NCI-H2171 (cell line): ENCODE measurements at places on chromosomes 1 and 21.

GRCh38 chr1:236568285-236568894, 35.9 kb downstream of the HEATR1 start:
- no peak for DNase-seq

- no peak for DNase-seq
Observed at GRCh38 chr1:24351247-24351646, 32.1 kb downstream of the GRHL3 start.

- DNase-seq = no peak
Observed at GRCh38 chr1:69195136-69195535, 372.6 kb upstream of the LRRC7 start.

DNA sequence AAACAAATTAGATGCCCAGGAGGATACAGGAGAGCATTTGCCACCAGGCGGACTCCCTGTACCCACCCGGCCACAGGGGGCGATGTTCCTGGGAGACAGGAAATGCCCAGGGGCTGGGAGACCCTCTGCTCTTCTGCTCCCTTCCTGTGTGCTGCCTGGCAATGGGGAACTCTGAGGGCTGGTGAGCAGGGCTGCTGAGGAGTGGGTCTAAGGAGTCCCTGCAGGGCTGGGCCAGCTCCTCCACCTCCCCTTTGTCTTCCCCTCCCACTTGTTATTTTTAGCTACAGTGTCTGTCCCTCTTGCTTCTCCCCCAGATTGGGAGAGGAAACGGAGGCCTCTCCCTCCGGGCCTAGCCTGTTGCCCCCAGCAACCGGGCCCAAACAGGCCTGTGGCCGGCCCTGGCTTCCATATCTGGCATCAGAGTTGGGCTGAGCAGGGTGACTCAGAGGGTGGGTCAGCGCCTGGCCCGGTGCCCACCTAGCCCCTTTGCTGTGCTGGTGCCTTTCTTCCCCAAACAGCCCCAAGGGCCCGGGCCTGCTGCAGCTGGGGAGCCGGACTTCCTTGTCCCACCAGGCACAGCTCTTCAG, 11.6 kb downstream of the LMNA start:
- DNase-seq = no peak

DNA sequence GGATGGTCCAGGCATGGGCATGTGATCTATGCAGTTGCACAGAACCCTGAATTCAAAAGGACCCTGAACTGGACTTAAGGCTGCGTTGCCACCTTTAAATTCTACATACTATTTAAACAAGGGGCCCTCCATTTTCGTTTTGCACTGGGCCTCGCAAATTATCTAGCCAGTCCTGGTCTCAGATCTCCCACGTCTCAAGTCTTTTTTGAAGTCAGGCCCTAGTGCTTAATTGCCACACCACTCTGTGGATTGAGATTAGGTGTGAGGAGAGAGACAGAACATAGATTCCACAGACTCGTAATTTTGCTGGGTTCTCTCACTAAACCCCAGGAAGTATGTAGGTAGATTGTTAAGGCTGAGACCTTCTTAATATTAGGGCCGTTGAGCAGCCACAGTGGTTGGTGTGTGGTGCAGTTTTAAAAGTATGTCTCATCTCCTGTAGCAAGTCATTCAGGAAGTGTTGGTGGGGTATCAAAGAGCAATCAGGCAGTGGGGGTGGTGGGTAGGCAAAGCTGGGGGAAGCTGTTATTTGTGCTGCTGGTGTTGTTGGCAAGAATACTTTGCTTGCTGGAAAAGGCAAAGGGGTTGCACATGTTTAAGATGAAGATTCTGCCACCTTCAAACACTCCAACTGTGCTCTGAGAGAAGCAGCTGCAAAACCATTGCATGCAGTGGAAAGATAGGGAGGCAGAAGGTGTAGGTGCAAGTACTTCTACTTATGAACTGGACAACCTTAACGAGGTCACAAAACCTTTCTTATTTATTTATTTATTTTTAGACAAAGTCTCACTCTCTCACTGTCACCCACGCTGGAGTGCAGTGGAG, 11.2 kb downstream of the CD84 start:
- no peak for DNase-seq

GRCh38 chr21:31714741-31715365, 17.1 kb downstream of the SCAF4 start:
- no peak for DNase-seq

- peak; percentile 13 for DNase-seq
Observed at GRCh38 chr1:6185635-6186382, 5.7 kb upstream of the CHD5 start.

GRCh38 chr21:30256100-30256499, 26.6 kb downstream of the KRTAP24-1 start:
- DNase-seq = no peak

DNA sequence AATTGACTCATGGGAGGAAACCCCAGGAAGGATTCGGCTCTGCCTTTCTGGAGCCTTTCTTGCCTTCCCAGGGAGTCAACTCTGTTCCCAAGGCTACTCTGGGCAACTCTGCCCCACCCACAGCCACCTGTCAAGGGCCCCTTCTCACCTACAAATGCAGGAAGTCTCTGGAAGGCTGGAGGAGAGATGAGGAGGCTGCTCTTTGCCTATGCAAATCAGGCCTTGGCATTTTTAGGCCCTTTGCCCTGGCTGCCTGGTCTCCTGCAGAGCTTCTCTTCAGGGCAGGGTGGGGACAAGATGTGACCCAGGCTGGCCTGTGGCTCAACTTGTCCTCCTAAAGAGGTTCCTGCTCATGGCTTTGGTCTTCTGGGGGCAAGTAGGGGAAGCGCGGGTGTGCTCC, 5.4 kb downstream of the SLC6A9 start:
- DNase-seq = peak; percentile 30

DNA sequence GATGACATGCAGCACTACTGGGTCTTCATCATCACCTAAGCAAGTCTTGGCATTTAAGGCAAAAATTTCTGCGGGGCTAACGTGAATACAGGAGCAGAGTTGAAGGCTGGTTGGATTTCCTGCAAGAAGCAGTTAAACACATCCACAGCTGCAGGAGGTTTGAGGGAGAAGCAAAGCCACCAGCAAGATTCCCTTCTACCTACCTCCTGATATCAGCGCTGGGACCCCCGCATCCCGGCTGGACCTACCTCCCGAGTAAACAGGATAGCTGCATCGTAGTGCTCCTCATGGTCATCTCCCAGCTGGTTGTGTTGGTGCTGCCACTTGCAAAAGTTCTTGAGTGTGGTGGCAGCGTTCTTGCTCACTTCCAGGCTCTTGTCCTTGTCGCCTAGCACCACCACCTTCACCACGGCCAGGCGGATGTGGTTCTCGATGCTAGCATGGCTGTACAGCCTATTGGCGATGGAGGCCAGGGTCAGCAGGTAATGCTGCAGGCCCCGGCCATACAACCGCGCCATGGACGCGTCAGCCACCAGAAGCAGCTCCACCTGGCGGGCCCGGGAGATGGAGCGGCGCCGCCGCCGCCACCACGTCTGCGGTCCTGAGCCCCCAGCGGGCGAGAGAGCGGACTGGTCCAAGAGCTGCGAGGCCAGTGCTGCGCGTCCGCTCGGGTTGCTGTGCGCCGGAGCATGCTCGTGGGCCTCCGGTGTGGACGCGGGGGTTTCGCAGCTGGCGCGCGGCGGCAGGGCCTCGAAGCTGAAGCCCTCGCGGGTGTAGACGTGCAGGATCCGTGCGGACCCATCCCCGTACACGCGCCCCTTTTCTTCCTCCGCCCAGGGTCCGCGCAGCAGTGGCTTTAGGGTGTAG, 1.6 kb downstream of the ADAMTS5 start:
- no peak for DNase-seq

DNA sequence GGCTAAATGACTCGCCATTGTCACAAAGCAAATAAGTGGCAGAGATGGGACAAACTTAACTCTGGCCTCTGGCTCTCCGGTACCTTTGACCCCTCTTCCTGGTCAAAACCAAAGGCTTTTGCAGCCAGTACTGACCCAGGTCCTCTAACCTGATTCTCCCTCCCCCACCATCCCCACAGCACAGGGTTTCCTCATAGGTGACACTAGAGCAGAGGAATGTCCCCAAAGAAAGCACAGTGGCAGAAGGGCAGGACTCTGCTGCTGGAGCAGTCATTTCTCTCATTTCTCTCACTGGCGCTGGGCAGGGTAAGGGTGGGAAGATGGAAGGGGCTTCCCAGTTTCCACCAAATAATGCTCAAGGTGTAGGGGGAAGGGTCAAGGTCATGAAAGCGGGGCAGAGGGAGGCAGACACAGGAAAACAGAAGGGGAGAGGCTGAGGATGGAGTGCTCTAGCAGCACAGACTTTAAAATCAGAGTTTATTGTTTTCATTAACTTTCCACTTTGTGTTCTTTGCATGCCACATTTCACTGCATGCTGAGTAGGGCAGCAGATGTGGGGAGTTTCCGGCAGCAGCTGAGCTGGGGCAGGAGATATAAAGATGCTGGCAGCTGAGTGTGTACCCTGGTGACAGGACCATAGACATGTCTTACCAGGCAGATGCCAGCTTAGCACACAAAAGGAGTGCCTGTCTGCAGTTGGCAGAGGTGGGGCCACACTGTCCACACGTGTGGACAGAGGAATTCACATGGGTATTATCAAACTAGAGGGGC, 80.5 kb downstream of the FAM78B start:
- no peak for DNase-seq

DNA sequence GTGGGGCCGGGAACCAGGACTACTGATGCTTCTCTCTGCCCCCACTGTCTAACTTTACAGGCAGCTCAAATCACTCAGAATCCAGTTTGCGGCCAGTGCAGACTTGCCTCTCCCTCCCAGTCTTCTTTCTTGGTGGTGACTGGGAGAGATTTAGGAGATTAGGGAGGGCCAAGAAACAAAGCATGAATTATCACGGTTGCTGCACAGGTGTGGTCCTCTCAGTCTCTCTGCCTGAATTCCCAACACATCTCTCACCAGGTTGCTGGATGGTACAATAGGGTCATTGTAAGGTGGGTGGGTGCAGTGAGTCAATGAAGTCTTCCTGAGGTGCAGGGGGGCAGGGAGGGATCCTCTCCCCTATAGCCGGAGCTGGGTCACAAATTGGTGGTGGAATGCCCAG, 12.6 kb downstream of the S100A11 start:
- no peak for DNase-seq

DNA sequence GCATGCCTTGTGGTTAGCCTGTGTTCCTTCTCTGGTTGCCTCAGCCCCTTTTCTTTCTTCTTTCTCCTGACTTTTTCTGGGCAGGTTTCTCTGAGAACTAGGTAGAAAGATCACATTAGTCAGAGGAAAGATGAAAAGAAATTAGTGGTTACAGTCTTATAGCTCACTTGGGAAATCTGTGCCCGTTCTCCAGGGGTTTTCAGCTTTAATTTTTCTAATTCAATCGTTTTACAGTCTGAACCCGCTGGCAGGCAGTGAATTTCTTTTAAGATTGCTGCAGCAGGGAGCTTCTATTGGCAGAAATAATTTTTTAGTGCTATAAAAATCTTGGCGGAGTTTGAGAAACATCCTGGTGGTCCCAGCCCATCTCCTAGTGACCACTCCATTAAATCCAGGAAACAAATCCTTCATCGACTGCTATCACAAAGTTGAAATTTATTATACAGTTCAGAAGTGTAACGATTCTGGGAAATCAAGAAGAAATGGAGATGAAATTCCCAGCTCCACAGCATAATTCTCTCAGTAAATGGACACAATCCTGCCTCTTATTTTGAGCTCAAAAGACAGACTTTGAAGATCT, 113.1 kb downstream of the PCP4 start:
- no peak for DNase-seq

- DNase-seq = no peak
Observed at GRCh38 chr1:83692524-83693381, 306.2 kb downstream of the TTLL7 start.
